Sciatic nerve (tissue), 2 donors: ENCODE measurements at places on chromosomes 11 and 22.

- DNase-seq: no peak
Observed at GRCh38 chr11:113728814-113729213, 22.7 kb upstream of the TMPRSS5 start.

- DNase-seq: no peak
Observed at GRCh38 chr11:18785411-18785810, 6.2 kb downstream of the PTPN5 start.

GRCh38 chr22:34760276-34761008 is 305.5 kb upstream of the ISX start:
- DNase-seq: no peak

DNA sequence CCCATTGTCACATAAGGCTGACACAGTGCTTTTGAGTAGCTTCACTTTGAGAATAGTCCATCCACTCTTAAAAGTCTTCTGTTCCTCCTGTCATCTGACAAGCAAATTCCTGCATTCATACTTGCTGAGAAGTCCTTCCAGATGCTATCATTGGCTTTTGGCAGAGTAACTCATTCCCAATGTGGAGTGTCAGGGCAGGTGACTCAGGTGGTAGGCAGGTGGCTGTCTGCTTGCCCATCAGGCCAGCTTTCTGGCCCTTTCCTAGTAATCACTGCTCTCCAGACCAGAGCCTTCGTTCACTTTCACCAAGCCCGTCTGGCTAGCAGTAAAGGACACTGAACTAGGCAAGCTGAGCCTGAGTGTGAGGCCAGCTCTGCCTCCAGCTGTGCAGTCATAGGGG is 162.5 kb upstream of the CCDC90B start:
- DNase-seq: no peak

DNA sequence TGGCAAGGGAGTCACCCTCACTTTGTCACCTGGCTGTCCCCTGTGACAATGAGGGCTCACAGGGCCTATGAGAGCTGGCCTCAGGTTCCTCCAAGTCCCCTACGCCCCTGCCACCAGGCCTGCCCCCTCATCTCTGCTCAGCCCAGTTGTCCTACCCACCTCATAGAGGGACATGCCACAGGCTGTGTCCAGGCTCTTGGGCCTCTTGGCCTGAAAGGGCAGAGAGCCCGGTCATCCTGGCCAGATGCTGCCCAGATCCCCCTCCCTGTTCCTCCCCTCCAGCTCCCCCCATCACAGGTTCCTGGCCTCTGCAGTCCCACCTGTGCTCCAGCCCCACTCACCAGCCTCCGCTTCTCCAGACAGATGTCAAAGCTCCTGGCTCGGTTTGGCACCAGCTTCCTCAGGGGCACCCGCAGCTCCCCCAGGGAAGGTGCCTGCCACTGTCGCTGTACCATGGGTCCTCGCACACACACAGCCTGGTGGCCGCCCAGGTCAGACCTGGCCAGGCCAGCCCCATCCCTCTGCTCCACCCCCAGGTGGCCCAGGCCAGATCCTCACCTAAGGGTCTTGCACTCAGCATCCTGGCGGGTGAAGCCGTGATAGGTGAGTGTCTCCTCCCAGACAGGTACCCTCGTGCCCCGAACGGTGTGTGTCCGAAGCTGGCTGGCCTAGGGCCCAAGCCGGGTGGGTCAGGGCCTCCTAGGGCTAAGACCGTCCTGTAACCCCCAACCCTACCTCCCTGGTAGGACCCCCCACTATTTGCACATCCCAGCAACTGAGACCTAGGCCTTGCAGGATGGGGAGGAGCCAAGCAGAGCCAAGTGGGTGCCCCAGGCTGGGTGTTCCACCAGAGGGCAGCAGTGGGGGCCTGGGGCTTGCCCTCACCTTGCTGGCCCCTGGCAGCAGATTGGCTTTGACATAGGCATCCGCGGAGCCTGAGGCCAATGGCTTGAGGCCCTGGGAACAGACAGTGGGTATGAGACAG is 8.3 kb downstream of the NDUFV1 start:
- peak; percentile 64 for DNase-seq

- no peak for DNase-seq
Observed at GRCh38 chr22:30946354-30946753, 22.2 kb downstream of the MORC2 start.

GRCh38 chr11:110873975-110874374 is 161.7 kb upstream of the ARHGAP20 start:
- no peak for DNase-seq

DNA sequence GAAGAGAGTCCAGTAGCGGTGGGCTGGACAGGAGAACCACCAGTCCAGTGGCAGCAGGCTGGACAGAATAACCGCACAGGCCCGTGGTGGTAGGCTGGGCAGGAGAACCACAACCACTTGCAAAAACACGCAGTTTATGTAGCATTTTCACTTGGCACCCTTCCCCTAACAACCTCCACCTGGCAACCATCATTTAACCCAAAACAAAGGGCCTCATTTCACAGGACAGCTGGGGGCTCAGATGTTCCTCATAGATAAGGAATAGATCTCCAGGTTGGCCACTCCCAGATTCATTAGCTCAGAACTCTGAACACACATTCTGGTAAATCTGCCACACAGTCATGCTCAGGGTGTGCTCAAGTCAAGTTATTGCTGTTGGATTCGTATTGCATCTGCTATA is 41.2 kb downstream of the SYTL2 start:
- no peak for DNase-seq

GRCh38 chr11:68840661-68841653 is 759 bp downstream of the CPT1A start:
- peak; percentile 74 for DNase-seq

- no peak for DNase-seq
Observed at GRCh38 chr11:128565881-128566280, 21.5 kb downstream of the ETS1 start.

DNA sequence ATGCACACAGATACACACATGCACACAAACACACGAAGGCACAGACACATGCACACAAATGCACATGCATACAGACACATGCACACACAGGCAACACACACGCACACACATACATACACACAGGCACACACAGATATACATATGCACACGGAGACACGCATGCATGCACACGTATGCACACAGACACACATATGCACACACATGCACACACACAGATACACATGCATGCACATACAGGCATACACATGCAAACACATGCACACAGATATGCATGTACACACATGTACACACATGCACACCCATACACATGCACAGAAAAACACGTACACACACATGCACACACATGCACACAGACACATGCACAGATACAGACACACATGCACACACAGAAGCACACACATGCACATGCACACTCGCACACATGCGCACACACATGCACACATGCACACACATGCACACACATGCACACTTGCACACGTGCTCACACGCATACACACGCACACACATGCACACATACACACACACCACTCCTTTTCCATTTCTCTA is 70.8 kb upstream of the ALDH3B2 start:
- no peak for DNase-seq

- DNase-seq: no peak
Observed at GRCh38 chr11:112760396-112761059, 200.7 kb upstream of the NCAM1 start.

DNA sequence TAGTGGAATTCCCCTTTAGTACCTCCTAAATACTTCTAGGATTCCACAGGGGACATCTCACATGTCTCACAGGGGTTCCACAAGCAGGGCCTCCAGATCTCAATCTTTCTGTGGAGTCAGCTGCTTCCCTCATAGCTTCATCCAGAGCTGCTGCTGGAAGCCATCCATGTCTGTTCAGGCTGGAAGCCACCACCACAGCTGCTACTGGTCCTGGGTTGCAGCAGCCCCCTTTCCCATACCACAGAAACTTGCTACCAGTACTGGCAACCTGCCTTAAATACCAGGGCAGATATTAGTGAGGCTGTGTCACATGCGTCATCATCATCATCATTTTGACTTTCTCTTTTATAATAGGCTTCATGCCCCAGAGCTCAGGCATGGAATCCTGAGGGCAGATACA is 242.7 kb upstream of the NCAM1 start:
- DNase-seq: no peak

DNA sequence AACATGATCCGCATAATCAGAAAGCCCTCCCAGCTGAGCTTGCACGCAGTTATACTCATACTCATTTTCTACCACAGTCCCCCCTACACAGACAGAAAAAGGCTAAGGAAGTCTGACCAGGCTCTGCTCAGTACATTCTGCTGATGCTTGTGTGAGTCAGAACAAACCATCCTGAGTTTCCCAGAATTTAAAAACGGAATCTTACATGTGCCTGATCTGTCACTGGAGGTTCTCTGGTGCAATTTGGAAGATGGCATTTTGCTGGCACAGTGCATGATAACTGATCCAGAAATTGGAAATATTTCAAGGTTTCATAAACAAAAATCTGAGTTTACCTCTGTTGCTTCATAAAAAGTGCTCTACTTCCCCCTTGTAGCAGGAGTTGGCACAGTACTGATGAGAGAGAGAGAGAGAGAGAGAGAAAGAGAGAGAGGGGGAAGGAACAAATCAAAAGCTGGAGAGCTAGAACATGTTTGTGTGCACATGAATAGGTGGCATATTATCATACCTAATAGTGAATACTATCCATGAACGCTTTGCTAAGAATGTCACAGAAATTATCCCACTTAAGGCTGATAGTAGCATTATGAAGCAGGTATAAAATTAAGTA is 1085.3 kb downstream of the DLG2 start:
- no peak for DNase-seq

DNA sequence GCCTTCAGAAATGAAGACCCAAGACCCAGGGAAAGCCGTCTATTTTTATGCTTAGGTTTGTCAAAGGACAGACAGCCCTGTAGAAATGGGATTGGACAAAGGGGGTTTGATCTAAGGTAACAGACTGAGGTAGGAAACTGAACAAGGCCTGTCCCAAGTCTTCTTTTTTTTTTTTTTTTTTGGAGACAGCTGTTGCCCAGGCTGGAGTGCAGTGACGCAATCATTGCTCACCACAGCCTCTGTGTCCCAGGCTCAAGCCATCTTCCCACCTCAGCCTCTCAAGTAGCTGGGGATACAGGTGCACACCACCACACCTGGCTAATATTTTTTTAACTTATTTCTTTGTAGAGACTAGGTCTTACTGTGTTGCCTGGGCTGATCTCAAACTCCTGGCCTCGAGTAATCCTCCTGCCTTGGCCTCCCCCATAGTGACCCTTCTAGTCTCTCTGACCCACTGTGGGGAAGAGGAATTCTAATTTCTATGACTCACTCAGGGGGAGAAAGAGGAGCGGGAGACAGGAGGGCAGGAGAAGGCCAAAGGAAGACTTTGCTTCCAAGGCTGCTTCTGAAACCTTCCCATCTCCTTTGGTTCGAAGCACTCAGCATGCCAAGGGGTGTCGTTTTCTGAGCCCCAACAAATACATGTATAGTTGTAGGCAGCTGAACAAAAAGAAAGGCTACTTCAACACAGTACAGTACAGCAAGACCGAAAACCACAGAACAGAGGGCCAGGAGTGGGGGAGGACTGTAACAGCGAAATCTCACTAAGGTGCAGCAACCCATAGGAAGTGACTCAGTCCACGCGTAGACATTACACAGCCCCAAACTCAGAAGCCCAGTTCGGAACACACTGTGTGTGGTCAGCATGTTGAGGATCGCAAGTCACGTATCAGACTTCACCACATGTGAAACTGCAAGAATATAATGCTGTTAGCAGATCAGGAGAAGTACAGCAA is 872 bp downstream of the TMA7B start:
- DNase-seq: no peak

DNA sequence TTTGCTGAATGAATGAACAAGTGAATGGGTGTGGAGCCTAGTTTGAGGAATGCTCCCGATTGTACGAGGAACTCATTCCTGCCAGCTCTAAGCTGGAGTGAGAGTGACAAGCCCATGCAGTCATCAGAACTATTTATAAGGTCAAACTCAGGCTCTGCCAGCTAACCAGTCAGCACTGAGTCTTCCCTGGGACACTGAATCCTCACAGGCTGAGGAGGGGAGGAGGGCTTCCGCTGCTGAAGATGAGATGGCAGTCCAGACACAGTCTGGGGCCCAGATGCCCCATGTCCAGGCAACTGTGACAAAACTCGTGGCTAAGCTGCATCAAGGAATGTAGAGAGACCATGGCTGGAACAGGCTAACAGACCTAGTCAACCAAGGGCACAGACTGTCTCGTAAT is 4.0 kb downstream of the LRP4 start:
- no peak for DNase-seq

- no peak for DNase-seq
Observed at GRCh38 chr11:117239295-117239694, 6.8 kb downstream of the RNF214 start.

- no peak for DNase-seq
Observed at GRCh38 chr11:1560649-1561251, 11.3 kb downstream of the DUSP8 start.

DNA sequence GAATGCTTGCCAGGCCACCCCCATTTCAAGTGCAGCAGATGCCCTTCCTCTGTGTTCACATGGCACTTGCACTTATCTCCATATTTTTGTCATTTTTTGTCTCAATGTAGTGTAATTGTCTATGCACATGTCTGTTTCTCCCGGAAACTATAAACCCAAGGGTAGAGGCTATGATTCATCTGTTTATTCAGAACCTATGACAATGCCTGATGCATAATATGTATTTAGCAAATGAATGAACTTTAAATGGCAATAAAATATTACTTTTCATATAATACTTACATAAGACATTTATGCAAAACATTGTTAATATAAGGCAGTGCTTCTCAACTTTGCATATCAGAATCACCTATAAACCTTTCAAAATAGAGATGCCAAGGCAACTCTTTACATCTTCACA is 6.7 kb downstream of the PAK1 start:
- DNase-seq: no peak

DNA sequence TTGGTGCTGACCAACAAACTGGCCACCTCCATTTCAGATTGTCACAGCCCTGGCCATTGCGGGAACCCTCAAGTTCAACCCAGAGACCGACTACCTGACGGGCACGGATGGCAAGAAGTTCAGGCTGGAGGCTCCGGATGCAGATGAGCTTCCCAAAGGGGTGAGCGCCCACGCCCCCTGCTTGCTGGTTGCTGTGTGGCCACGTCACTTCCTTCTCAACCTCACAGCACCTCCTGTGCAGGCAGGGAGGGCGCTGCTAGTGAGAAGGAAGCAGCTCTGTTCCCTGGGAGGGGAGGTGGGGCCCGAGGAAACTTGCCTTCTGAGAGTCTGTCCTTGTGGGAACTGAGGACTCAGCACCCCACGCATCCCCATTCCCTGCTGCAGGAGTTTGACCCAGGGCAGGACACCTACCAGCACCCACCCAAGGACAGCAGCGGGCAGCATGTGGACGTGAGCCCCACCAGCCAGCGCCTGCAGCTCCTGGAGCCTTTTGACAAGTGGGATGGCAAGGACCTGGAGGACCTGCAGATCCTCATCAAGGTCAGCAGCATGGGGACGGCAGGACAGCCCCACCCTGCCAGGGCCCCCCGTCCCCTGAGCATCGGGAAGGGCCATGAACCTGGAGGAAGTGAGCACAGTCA is 19.3 kb downstream of the POLR3H start:
- DNase-seq: no peak

GRCh38 chr11:35943713-35944502 is at the start of gene LDLRAD3:
LDLRAD3 (plus strand) TSS chr11:35944062; CDS start chr11:35944099, 37 bp downstream.
- DNase-seq: peak; percentile 91

DNA sequence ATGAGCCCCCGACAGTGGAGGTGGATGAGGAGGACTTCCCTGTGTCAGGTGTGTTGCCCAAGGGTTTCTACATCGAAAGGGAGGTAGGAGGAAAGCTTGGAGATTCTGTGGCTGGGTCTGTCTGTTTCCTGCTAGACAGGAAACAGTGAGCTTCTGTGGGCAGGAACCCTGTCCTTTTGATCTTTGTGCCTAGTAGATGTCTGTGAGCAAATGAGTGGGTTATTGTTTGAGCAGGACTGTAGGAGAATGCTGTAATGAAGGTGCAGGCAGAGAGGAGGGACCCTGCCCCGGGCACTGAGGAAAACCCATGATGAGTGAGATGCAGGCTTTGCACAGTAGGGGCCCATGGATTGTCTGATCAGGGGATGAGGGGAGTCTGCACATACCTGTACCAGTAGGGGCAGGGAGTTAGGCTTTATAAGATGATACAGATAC is 14.0 kb downstream of the USP35 start:
- DNase-seq: no peak
